ENCODE measurements at places on chromosomes 5 and 9.

DNA sequence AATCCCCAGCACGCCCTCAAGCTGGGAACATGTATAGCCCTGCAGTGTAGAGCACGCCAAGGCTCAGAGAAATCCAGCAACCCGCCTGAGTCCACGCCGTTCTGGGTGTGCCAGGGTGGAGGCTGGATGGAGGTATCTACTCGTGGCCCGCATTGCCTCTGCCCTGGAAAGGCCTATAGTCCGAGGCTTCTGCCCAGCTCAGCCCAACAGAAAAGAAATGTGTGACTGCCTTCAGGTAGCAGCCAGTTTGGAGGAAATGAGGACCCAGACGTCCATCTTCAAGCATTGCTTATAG is 18.2 kb downstream of the S1PR3 start:
- DNase-seq, result no peak

- DNase-seq, result no peak
Observed at GRCh38 chr5:129858131-129858675, 46.1 kb upstream of the CHSY3 start.

DNA sequence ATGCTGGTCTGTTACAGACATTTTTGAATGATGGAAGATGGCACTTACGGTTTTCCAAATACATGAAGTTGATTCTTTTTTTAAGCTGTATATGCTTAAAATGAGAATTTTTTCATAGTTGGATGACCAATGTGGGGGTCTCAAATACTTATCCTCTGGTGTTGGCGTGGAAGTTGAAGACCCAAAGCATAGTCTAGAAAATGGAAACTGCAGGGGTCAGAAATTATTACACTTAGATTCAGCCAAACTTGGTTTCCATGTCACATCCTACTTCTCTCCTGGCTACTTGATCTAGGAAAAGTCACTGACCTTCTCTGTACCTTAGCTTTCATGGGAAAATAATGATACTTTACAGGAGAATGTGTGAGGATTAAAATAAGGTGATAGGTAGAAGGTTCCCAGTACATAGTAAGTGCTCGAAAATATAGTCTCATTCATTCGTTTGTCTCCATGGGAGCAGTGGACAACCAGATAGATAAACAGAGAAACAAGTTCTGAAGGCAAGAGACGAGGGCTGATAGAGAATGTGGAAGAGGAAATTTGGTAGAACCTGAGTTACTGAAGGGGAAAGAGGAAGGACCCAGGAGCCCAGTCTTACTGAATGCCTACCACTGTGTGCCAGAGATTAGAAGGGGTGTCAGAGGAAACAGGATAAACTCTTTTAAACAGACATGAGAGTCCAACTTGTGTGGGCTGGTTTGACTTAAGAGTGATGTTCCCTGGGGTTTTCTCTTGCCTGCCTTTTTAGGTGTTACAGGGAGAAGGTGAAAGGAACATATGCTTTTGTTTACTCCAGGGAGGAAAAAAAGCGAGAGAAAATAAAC is 560.3 kb upstream of the KLF4 start:
- no peak for DNase-seq

- no peak for DNase-seq
Observed at GRCh38 chr5:65539827-65540226, 23.1 kb downstream of the CENPK start.

GRCh38 chr5:98031496-98031895 is 742.0 kb upstream of the RGMB start:
- DNase-seq, result no peak

- no peak for DNase-seq
Observed at GRCh38 chr5:18968966-18969365, 1019.0 kb downstream of the CDH18 start.

DNA sequence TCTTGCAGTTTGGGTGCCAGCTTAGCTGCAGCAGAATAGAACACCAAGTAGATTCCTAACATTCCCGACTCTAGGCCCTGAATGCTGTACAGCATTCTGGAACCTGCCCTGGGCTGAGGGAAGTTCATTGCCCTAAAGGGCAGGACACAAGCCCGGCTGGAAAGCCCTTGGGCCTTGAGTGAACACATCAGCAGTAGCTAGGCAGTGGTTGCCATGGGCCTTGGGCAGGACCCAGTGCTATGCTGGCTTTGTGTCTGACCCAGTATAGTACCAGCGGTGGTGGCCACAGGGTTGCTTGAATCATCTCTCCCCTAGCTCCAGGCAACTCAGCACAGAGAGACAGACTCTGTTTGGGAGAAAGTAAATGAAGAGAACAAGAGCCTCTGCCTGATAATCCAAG is 137.8 kb downstream of the AGTPBP1 start:
- DNase-seq, result no peak

- DNase-seq, result no peak
Observed at GRCh38 chr5:17233488-17233887, 16.1 kb downstream of the BASP1 start.

- DNase-seq, result no peak
Observed at GRCh38 chr5:18771097-18771610, 1136.9 kb downstream of the TAF11L14 start.

GRCh38 chr5:91130759-91131158 is 252.4 kb downstream of the ARRDC3 start:
- no peak for DNase-seq

GRCh38 chr9:72675586-72675985 is 154.2 kb downstream of the TMC1 start:
- DNase-seq, result no peak

GRCh38 chr5:150771034-150771795 is 7.3 kb upstream of the SMIM3 start:
- DNase-seq, result no peak

DNA sequence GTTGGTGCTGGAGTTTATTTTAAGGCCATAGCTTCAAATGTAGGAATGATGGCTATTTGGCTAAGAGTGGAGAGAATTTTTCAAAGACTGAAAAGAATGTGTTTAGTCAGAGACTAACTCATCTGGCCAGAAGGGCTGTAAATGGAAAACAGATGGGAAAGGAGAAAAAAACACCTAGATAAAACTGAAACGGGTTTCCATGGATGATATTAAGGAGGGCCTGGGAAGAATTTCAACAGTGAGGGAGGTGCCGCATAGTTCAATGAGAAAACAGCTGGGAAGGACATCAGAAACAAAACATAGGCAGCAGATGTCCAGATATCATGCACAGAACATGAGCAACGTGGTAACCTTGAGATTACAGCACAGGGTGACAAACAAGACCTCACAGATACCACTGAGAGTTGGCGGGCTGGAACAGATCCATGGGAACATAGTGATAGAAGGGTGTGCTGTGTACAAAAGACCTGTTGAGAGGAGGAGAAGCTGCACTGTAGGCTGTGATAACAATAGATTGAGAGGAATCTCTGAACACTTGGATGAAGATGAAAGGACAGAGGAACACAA is 31.2 kb upstream of the RAD23B start:
- DNase-seq, result no peak

DNA sequence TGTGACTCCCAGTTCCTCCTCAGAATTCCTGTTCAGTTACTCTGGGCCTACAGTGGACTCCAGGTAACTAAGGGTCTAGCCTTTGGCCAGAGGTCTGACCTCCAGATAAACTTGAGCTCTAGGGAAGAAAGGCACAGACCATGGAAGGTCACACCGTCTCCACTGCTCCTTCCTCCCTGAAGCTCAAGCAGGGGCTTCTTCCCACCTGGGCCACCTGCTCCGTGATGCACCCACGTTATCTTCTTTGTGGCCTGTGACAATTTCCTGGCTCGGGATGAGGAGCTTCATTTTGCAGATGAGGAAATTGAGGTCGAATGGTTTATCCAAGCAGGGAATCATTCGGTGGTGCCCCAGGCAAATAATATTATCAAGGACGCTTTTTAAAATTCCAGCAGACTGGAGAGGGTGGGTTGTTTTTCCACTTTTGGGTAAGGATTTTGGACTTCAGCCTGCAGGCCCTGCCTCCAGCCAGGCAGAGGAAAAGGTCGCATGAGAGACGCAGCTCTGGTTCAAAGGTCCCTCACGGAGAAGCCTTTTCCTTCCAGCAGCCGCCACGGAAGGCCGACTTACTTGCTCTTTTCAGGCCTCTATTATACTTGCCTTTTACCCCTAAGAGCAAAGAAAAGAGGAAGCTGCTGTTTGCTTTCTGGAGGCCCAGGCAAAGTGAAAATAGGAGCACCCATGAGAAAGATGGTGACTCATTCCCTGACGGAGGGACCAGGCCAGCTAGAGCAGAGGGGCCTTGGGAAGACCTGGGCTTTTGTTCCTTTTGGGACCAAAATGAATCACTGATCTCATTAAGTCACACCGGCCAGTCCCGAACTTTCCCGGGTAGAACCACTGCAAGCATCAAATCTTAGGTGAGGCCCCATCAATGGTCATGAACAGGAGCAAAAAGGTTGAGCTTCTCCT is 22.8 kb upstream of the DUSP1 start:
- DNase-seq, result no peak

- no peak for DNase-seq
Observed at GRCh38 chr9:129679537-129679936, 14.1 kb downstream of the PRRX2 start.

- no peak for DNase-seq
Observed at GRCh38 chr5:73822278-73822988, 196.4 kb downstream of the ARHGEF28 start.

DNA sequence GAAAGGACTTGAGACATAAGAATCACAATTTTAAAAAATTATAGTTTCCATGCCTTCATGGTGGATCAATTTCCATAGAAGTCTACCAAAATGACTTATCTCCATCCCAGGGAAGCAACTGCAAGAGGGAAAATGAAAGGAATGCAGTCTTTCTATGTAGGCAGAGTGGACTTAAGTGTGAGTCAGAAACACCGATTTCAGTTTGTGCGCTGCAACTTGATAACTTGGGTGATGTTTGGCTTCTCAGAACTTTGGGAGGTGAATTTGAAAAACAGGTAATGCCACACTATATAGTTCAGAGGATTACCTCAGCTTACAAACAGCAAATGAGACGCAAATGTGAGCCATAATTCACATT is 708 bp upstream of the CSNK1G3 start:
- no peak for DNase-seq

GRCh38 chr5:170480260-170480659 is 23.6 kb upstream of the KCNIP1 start:
- no peak for DNase-seq

DNA sequence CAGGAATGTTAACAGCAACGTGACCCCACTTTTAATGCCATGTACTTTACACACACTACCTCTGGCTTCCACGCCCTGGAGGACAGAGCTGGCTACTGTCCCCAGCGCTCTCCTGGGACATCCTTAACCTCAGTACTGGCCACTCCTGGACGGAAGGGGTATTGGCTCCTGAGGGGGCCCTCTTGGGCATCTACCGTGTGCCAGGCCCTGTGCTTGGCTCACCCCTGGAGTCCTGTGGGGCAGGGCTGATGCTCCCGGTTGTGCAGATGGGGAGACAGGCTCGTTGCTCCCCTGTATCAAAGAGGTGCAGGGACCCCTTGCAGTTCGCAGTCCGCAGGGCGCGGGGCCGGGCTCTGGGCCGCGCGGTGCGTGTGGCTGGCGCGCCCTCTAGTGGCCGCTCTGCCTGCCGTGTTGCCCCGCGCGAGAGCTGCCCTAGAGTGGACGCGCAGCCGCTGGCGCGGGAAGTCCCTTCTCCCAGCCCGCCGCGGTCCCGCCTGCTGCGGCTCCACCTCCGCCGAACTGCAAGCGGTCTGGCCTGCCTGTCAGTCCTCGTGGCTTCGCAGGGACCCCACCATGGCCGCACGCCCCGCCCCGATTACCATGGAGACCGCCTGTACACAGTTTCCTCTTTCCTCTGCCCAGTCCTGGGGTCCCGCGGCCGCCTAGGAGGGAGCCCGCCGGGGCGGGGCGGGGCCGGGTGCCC is at the start of gene WDR38:
Gene WDR38 (plus strand): TSS at position 632 of the 703 bp plus-strand sequence. CDS start 72 bp downstream, outside the sequence.
- peak; percentile 71 for DNase-seq

DNA sequence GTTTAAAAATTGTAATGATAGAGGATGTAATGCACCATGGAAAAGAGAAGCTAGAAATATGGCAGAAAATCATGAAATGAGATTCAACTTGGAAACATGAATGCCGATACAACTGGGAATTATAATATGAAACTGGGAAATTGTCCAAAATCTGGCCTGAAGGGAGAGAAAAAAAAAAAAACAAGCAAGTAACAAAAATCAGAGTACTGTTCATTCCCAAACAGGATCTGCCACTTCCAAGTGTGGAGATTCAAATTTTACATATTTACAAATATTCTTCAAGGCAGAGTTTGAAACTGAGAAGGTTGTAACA is 56.6 kb upstream of the MOCS2 start:
- DNase-seq, result no peak

DNA sequence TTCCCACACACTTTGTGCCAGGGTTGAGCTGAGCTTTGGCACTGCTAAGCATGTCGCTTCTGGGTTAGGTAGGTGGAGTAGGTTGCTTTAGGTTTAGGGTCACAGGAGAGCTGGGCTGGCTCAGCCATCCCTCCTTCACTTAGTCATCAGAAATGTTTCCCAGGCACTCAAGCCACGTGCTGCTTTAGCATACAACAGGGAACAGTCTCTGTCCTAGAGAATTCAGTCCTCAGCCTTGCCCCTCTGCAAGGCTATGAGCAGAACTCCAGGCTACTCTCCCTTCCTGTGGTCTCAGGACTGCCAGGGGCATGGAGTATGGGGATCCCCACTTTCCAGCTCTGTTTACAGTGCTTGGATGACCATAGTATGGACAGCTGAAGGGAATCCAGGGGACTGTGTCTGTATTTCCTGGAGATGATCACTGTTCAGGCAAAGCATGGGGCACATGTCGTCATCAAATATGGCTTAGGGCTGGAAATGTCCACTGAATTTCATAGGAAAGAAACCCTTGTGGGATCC is 7.5 kb upstream of the ANKRD33B start:
- DNase-seq, result no peak

GRCh38 chr9:89933578-89933977 is 328.8 kb downstream of the GADD45G start:
- no peak for DNase-seq

DNA sequence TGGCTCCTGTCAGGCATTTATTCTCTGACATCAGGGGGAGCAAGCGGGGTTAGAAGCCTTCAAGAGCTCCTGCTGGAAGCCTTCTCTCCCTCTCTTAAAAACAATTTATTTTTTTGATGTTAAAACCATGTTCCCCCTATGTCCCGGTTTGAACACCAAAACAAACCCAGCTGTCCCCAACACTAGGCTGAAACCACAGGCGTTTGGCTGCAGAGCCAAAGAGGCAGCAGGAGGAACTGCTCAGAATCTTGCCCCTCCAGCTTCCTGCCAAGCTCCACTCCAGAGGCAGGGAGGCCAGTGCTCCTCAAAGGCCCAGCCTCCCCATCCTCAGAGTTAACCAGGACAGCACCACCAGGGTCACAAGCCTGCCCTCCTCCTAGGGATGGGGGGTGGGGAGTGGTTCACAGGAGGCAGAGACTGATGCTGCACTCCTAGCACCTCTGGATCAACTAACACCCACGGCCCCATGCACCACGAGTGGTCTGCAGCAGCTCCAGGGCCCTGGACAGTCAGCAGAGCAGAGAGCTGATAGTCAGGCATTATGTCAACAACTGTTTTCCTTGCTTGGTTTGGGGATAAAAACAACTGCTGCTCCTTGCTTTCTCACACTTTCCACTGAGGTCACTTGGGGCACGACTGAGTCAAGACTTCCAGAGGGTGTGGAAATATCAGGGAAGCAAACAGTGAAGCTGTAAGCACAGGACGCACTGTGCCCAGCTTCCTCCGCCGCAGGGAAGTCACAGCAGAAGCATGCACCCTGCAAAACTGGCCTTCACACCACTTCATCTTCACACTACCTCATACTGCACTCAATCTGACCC is 96.5 kb upstream of the ADRA1B start:
- no peak for DNase-seq

- no peak for DNase-seq
Observed at GRCh38 chr9:75894566-75894965, 4.1 kb downstream of the PCSK5 start.
